CD4-positive, CD25-positive, alpha-beta regulatory T cell (primary cell): ENCODE measurements at places on chromosomes 1 and 21.

DNA sequence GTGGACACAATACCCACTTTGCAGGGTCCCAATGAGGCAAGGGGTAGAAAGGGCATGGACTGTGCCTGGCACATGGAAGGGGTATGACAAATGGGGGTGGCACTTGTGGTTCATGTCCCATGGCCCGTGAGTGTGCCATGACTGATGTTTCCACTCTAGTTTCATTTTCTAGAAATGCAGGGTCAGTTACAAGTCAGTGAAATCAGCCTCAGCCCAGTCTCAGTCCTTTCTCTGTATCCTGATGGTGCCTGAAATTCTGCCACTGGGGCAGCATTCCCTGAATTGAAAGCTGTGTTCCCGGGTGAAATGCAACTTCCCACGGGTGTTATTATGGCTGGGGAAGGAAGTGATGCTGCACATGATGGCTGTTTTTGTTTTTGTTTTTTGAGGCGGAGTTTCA lies 110.8 kb upstream of the ZBTB40 start:
- no peak for DNase-seq

GRCh38 chr21:44912158-44912473 lies 8.6 kb downstream of the ITGB2 start:
- DNase-seq = no peak

GRCh38 chr21:16496609-16497008 lies 766.8 kb downstream of the USP25 start:
- no peak for DNase-seq

DNA sequence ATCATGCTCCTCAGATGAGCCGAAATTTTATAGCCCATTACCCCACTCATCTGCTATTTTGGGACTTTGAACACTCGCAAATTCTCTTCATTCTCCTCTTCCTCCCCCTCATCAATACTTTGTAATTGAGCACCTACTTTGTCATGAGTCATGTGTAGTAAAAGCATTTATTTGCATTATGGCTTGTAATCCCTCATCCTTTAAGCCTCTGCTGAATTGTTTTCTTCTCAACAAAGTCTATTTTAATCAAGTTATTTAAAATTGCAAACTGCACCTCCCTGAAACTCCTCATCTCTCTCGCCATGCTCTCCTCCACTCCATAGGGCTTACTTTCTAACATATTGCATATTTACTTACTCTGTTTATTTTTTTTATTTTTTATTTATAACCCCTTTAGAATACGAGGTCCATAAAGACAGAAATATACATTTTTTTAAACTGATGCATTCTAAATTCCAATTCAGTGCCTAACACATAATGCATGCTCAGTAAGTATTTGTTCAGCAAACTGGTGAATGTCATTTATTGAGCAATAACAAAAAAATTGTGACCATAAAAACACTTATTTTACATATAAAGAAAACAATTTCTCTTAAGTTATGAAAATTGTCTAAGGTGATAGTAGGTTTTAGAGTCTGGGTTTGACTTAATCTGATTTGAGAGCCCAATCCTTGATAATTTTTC lies 161.7 kb downstream of the FASLG start:
- no peak for DNase-seq

DNA sequence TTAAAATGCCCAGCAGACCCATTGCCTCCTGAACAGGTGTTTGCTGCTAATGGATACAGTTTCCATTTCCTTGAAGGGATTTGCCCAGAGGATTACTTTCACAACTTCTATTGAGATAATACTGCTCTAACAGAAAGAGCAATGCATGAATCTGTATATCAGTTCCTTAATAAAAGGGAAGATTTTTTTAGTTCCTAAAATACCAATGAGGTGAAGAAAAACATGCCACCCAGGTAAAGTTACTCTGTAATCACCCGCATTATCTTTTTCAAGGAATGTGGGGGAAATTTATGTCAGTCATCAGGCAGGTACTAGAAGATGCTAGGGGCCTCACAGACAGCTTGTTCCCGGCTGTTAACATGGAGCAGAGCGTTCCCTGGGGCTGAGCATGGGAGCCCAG lies 41.1 kb downstream of the KCNJ15 start:
- DNase-seq = no peak

DNA sequence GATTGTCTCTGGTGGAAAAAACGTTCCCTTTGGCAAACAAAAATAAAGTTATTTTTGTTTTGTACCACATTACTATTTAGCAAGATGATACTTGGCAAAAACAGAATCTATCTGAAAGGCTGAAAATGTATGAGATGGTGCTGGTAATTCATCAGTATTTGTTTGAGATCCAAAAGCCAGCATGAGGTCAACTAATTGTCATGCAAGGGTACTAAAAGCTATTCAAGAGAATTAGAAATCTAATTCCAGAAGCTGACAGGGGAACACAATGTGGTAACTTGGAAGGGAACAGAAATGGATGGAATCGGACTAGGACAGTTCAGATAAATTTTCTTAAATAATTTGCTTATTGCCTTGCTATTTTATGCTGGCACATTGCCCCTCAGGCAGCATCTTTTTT lies 263.8 kb downstream of the KCNT2 start:
- no peak for DNase-seq

GRCh38 chr1:14661222-14661621 lies 62.7 kb downstream of the KAZN start:
- no peak for DNase-seq

DNA sequence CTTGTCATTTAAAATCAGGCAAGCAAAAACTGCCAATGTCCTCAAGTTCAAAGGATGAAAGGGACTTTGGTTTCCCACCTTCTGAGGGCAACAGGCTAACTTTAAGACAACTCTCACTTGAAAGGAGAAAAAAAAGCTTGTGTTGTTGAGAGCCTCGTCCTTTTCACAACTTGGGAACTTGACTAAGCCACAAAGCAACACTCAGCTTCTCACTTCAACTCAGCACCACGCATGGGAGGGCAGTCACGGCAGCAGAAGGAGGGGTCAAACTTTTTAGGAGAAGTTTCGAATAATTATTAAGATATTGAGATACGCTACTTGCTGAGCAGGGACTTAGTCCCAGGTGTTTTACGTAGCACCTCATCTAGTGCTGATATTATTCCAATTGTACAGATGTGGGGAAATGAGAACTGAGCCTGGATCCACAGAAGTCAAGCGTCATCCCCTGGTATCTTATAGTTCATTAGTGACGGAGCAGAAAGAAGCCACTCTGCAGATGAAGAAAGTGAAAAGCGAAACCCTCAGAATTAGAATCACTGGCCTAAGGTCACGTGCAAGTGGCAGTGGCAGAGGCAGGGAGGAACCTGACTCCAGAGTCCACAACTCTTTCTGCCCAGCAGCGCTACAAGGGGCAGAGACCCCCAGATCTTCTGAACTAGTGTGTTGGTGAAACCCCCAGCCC lies 83.6 kb downstream of the JAK1 start:
- no peak for DNase-seq
